ENCODE measurements at places on chromosomes 13 and 19.

GRCh38 chr19:53883741-53884140, 1.7 kb downstream of the PRKCG start:
- no peak for DNase-seq

GRCh38 chr19:36142046-36142445, 2.2 kb downstream of the CAPNS1 start:
- DNase-seq, result no peak

- DNase-seq, result peak; percentile 64
These were observed 14.7 kb downstream of the UBAC2 start for GRCh38 chr13:99215184-99215830.

- DNase-seq, result no peak
These were observed 9.0 kb upstream of the USP29 start for GRCh38 chr19:57110592-57111328.

DNA sequence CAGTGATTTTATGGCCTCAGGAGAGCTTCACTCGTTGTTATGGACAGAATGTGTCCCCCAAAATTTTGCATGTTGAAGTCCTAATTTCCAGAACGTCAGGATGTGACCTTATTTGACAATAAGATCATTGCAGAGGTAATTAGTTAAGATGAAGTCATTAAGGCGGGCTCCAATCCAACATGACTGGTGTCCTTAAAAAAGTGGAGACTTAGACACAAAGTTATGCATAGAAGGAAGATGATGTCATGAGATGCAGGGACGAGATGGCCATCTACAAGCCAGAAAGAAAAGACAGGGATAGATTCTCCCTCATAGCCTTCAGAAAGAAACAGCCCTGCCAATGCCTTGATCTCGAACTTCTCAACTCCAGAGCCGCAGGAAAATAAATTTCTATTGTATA, 25.8 kb upstream of the SPATA13 start:
- no peak for DNase-seq

DNA sequence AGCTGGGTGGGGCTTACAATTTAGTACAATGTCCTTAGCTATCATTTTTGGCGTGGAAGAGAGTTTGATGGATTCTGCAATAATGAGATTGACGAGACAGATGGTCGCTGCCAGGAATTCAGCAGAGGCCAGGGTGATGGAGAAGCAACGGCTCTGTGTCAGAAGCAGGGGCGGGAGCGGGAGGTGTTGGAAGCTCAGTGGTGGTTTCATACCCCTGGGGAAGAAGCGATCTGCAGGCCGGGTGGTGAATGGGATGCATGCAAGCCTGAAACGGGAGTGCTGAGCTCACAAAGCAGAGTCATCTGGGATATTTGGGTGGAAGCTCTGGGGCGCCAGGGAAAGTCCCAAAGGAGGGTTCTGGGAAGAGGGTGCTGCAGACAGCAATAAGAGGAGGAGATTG, 370.8 kb downstream of the ZNF536 start:
- no peak for DNase-seq

GRCh38 chr19:33662391-33663092, 40.8 kb downstream of the CHST8 start:
- no peak for DNase-seq

DNA sequence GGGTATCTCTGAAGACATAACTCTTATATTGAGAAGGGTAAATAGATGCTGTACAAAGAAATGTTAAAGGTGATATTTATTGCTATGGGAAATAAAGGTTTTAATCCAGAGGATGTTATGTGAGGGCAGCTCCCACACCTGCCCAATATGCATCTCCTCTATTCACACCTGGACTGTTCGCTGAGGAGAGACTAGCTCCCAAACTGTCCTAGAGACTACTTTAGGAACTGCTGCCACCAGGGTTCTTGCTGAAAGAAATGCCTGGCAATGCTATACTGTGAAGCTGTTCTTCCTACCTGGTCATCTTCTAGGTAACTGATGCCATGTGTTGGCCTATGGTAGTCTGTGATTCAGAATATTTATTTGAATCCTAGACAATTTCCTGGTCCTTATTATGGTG, 1421.5 kb upstream of the SPRY2 start:
- DNase-seq, result no peak

- DNase-seq, result no peak
These were observed 7.1 kb upstream of the KLK5 start for GRCh38 chr19:50959731-50960500.

DNA sequence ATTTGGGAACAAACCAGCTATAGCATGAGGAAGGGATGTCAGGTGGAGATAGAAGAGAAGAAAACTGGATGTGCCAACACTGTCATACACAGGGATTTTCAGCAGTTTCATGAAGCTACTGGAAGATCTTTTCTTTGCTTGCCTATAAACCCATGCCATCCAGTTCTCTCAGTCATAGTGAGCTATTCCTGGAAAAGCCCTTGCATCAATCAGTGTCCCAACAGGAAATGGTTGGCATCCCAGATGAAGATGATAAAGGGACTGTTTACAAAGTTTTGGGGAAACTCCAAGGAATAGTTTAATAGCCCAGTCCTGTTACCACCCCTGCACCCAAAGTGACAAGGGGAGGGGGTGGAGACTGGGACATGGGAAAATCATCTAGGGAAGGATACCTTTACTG, 58.5 kb upstream of the ARGLU1 start:
- no peak for DNase-seq

DNA sequence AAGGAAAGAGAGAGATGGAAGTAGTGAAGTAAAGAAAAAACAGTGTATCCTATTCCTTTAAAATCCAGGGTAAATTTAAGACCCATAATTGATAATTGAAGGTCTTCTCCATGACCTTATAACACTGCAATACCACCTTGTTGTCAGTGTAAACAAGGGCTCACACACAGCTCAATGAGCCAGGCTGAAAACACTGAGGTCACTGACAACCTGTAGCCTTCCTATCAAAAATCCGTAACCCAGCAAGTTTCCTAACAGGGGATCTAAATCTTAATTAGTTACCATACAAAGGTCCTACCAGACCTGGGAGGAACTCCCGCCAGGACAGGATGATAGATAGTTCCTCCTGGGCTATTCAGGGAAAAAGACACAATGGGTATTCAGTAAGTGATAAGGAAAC, 1677.1 kb downstream of the OLFM4 start:
- no peak for DNase-seq

- no peak for DNase-seq
These were observed 91.7 kb downstream of the ATP8A2 start for GRCh38 chr13:25463496-25463895.

- peak; percentile 2 for DNase-seq
These were observed at the start of gene KIRREL2 for GRCh38 chr19:35856546-35857149. Gene KIRREL2, plus strand, starts transcription at chr19:35856911. Its CDS starts 209 bp downstream, at chr19:35857120.

DNA sequence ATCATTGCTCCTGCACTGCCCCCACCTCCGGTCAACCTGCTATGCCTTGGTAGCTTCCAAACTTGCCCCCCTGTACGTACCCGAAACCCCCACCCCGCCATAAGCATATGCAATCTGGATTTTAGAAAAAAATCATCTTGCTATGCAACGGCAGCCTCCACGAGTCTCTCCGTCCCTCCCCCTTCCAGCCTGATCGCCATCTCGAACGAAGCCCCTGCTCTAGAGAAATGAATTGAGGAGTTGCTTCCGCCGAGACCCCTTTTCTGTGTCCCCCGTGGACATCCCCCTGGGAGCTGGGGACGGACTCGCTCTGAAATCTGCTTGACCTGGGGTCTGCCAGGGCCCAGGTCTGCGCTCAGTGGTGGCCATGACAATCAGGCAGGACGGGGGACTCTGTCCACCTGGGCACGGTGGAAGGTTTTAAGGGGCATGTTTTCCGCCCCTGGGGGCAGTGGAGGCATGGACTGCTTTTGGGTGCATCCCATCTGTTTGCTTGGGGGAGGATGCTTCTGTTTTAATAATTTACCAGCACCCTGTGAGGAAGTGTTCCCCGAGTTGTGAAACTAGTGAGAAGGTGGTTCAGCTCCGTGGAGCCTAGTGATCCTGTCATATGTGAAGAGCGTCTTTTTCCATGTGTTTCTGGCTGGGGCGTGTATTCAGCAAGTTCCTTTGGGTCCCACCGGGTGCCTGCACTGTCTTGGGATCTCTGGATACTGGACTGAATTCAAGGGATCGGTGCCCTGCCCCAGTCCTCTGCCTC, 1.0 kb downstream of the KDM4B start:
- DNase-seq, result no peak

DNA sequence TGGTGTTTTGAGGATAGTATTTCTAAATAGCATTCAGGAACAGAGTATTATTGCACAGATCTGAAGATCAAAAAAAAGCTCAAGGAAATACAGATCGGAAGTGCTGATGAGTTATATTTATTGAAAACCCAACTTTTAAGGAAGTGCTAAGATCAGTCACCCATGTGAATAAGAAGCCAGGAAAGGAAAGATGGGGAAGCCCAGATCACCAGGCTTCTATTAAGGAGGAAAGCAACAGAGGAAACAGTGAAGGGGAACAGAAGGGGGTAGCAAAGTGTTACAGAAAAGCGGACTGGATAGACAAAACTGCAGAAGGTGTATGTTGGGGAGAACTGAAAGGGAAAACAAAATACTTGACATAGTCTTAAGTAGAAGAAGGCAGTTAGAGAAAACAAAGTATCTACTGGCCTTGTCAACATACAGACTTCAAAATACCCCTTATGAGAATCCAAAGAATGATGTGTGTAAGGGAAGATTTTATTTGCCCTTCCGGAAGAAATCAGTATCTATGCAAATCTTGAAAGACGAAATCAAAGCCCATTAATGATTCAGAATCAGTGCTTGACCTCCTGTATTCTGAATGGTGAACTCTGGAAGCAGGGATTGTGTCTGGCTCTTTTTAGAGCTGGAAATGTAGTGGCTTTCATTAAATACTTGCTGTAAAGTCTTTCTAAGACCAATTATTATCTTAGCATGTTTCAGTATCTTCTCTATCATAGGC, 12.1 kb downstream of the UFM1 start:
- DNase-seq, result no peak

- DNase-seq, result no peak
These were observed 1.6 kb downstream of the RNASEH2B start for GRCh38 chr13:50911081-50911631.

DNA sequence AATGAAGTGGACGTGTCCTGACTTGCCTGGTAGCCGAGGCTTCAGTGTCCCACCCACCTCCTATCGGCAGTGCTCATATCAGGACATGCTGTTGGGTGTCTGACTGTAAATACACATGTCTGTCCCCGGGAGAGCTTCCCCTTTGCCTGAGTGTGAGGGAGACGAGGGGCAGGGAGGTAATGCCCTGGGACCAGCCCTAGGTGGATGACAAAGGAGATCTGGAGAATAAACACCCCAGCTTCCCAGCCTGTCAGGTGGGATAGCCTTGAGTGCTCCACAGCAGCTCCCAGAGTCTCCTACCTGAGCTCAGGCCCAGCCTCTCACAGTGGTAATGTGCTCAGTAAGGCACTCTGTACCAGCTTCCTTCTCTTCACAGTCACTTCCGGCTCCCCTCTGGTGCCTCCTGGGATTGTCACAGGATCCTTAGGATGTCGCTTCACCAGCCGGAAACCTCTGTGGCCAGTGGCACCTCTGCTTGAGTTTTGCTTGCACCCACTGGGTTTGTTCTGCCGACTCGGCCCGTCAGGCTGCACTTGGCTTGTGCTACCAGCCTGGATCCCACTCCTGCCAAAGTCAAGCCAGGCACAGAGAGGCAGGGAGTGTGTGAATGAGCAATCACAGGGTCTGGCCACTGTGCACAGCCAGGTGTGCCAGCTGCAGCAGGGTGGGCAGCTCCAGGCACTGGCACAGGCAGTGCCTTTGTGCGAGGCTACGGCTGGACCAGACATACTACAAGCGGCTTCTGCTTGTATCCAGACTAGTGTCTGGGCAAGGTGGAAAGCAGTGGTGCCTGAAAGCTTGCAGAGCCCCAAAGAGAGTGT, 54.4 kb upstream of the RGCC start:
- DNase-seq, result no peak

DNA sequence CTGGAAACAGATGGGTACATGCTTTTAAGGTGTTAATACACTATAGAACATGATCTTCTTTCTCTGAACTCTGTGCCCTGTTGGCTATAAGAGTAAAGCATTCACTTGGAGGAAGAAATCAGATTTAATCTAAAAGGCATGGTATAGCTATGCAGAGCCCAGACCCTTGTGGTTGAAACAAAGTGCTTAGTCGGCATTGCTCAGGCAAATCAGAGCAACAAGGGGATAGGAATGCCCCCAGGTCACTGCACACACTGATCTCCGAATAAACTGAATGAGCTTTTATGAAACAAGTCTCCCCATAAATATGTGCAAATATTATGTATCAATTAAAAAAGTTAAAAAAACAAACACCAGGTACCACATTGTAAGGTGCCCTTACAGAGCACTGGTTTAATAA, 52.0 kb upstream of the RGCC start:
- no peak for DNase-seq

DNA sequence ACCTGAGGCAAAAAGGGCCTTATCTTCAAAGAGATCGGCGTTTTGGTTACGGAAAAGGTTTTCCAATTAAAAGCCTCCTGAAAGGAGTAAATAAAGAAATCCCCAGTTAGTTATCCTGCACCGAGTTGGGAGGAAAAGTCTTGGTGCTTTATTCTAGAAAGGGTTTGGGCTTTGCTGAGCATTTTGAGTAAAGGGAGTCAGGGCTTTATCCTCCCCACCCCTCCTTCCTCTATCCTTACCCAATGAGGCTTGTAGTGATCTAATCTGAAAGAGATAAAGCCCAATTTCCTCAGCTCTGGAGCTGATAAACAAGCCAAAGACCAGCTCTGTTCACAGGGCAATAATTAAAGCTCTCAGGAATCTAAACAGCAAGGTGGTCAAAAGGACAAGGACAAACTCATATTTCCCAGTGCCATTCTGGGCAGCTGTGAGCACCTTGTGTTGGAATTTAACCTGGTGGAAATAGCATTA, 188.9 kb upstream of the TSC22D1 start:
- no peak for DNase-seq

- no peak for DNase-seq
These were observed 133.6 kb upstream of the RNF113B start for GRCh38 chr13:98310485-98311199.

DNA sequence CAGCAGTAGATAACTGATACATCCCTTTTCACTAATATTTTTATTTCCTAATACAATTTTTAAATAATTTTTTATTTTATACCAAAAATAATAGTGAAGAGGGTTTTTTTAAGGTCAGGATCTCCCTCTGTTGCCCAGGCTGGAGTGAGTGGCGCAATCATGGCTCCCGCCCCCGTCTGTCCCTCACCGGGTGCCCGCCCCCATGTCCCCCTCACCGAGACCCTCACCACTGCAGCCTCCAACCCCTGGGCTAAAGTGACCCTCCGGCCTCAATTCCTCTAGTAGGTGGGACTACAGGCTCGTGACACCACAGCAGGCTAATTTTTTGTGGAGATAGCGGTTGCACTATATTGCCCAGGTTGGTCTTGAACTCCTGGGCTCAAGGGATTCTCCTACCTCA, 17.8 kb upstream of the ZNF846 start:
- DNase-seq, result no peak

DNA sequence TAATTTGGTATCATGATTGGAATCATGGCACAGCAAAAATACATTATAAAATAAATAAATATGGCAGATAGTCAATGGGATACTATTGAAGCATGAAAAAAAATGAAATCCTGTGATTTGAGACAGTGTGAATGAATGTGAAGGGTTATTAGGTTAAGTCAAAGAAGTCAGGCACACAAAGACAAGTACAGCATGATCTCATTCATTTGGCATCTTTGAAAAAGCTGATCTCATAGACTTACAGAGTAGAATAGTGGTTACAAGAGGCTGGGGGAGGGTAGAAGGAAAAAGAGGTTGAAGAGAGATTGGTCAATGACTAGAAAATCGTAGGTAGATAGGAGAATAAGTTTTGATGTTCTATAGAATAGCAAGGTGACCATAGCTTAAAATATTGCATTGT, 295.1 kb upstream of the SLITRK5 start:
- no peak for DNase-seq

GRCh38 chr13:43444081-43444480, 342.7 kb downstream of the ENOX1 start:
- DNase-seq, result no peak
